Activated CD8-positive, alpha-beta T cell treated with anti-CD3 and anti-CD28 coated beads for 36 hours (primary cell): ENCODE measurements at places on chromosomes 13 and 19. TPM values are rescaled to one million over a fixed set of nuclear protein-coding genes. Genes with fewer than 3 reads are reported as not detected.

GRCh38 chr13:40910324-40911050, 108.6 kb downstream of the ELF1 start:
- peak; percentile 24 for DNase-seq

DNA sequence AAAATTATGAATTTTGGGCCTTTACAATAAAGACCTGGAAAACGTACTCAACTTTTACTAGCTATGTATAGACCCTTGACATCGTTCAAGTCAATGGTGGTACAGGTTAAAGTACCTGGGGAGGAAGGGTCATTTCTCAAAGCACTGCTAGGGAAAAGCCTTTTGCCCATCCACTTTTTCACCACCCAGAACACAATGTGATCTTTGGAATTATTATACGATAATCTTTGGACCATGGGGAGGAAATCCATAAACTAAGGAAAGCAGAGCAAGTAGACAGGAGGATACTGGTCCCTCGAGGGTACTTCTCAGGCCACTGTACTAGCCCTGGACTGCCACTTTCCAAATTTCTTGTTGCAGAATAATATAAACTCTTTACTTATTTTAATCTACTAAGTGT, 39.5 kb downstream of the UBL3 start:
- DNase-seq, result no peak

DNA sequence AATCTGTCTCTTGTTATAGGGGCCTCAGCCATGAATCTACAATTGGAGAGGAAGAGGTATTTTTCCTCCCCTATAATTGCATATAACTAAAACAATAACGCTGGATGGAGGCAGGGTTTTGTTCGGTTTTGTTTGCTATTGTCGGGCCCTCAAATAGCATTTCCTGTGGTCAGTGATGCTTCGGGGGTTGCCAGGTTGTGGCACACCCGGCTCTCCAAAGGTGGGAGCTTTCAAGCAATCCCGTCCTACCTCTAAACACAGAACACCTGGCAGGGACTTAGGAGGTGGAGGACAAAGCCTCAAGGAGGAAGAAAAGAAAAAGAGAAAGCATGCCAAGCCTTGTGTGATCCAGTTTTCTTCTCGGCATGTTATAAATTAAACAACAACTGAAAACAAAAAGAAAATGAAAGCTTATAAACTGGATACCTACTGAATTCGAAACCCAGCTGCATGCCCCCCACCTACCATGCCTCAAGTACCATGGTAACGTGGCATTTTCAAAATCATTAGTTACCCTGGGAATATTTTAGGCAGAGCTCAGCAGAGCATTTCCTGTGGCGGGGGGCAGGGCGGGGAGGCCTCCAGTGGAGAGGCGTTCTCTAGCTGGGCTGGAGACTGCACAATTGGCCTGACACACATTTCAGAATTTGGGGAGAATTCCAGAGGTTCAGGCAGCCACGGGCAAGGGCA, 213.8 kb downstream of the DCLK1 start:
- DNase-seq, result no peak

DNA sequence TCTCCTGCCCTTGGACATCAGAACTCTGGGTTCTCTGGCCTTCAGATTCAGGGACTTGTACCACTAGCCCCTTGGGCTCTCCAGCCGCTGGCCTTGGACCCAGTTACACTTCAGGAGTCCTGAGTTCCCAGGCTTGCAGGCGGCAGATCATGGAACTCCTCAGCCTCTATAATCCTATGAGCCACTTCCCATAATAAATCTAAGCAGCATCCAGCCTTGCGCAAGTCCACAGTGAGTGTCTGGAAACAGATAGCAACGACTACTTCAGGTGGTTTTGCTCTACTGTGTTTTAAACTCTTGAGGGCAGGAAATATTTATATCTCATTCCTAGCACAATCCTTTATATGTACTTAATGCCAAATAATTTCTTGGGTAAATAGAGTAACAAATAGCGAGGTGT, 92.3 kb downstream of the COL4A1 start:
- no peak for DNase-seq

DNA sequence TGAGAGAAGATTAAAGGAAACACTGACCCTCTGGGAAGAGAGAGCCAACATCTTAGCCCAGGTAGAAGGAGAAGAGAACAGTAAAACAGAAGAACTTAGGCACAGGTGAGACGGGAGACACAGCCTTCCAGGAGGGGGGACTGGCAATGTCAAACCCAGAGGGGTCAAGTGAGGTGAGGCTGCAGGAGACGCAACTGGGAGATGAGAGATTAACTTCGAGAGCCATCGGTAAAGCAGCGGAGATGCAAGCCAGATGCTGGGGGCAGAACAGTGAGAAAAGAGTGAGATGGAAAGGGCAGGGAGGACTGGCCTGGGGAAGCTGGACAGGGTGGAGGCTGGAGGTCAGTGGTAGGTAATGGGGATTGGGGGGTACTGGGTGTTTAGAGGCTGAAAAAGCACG, 5.2 kb downstream of the INSR start:
- no peak for DNase-seq

DNA sequence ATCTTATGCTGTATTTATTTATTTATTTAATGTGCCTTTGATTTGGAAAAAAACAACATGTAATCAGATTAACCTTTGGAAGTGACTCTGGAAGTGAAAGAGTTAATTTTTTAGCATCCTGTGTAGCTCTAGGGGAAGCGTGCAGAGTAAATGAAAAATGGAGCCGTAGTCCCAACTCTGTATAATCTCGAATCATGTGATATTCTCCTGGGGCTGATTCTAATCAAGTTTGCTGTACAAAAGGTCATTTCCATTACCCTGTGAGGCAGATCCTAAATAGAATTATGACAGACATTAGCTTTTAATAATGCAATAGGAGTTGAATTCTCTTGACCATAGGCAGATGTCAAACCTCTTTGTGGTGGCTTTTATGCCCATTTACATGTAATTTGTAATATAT, 238.6 kb upstream of the CSNK1A1L start:
- no peak for DNase-seq

DNA sequence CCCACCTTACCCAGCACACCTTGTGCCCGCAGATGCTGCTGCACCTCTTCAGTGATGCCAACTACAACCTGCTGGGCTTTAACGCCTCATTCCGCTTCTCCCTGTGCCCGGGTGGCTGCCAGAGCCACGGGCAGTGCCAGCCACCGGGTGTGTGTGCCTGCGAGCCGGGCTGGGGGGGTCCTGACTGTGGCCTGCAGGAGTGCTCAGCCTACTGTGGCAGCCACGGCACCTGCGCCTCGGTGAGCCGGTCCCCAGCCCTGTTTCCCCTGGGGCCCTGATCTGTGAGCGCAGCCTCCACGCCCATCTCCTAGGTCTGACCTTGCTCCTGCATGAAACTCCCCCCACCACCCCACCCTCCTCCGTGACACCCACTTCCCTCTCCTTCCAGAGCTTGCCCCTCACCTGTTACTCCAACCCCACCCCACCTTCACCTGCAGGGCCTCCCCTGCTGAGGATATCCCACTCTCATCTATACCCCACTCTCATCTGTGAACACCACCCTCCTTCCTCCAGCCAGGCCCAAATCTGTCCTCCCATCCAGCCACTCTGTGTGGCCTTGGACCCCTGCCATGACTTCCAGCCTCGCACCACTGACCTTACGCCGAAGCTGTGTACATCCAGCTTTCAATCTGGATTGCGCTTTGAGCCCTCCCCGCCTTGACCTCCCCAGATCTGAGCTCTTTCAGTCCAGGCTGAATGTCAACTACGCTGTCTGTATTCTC, 8.7 kb downstream of the MEGF8 start:
- no peak for DNase-seq

DNA sequence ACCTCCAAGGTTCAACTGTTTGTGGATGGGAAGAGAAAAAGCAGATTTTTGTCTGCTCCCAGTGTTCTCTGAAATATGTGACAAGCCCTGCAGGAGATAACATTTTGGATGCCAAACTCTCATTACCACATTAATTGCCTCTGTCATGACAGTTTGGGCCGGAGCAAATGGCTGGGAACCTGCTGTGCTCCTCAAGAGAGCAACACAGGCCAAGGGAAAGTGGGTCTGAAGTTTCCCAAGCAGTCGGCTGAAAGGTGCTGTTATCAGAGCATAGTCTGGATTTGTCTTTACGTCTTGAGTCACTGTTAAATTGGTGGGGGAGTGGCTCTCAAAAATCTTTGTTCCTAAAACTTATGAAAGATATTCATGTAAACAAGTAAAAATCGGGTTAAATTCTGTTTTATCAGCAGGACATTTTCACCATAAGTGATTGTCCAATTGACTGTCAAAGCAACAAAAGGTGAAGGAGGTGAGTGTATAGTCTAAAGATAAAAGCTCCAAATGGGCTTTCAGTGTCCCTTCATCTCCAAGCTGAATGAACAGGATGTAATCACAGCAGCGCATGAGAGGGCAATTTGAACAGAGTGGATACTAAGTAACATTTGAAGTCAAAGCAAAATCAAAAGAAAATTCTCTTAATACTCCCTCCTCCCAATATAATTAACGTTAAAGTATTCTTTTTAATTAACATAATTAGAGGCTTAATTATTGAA, 844.8 kb downstream of the PCDH17 start:
- no peak for DNase-seq

The PTPRH gene
- total RNA-seq, result not detected

The FREM2 gene
- not detected for total RNA-seq

The GGACT gene
- total RNA-seq, result 5.3 TPM

The ZNF100 gene
- total RNA-seq, result 23.8 TPM

The C5AR1 gene
- total RNA-seq, result 2.2 TPM
